ENCODE measurements at places on chromosomes 12 and 14.

DNA sequence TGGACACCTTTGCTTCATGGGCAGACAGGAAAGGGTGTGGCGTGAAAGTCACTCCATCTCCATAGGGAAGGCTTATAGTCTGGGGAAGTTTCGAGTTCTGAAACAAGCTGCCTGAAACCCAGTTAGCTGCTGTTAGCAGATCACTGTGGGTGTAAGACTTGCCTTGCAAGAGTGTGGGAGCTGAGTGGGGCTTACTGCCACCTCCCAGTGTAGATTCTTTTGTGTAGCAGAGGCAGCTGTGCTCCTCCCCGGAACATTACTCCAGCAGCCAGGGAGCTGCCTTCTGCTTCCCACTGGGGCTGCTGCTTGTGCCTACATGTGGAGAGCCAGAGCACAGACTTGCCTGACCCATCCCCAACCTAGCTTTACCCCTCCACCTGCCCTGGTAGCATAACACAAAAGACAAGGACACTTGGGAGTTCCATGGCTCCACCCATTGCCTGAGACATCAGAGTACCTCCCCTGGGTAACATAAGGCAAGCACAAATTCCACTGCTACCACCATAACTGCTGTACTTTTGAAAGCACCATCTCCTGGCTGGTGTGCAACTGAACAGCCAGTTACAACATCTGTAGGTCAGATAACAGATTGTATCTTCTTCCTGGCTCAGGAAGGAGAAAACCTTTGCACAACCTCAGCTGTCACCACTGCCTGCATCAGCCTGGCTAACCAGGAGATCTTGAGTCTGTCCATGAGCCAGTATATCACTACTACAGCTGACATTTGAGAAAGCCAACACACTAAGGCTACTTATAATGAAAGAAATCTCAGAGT lies 69.5 kb downstream of the ADAMTS20 start:
- DNase-seq, result no peak

GRCh38 chr12:57210926-57211692 lies 5.5 kb upstream of the NXPH4 start:
- DNase-seq, result no peak

DNA sequence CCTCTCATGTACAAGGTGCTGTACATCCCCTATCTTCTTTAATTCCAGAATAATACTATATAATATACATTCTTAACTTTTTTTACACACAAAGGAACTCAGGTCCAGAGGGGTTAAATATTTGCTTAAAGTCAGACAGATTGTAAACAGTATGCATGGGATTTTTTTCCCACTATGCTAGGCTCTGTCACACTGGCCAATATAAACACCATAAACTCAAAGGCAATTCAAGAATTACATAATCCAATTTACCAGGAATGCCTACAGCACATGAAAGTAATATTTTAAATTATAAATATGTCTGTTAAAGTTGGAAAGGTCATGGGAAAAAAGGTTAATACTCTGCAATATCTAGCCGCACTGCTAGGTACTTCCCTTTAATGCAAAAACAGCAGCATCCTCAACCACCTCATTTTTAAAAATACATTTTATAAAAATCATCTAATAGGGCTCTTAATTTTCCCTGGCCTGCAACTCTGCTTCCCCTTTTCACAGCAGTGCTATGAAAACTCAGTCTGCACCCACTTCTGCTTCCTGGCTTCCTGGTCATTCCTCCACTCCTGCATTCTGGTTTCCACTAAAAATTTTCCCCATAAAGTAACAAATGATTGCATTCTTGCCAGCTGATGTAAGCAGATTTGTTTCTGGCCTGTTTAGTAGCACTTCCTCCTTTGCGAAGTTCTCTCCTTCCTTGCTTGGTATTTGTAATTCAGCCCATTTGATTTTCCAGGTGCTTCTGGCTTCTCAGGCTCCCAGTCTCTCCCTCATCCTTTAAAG lies 128.1 kb downstream of the ITPR2 start:
- no peak for DNase-seq

- DNase-seq, result no peak
These were observed 8.7 kb downstream of the DACT1 start for GRCh38 chr14:58646479-58646878.

DNA sequence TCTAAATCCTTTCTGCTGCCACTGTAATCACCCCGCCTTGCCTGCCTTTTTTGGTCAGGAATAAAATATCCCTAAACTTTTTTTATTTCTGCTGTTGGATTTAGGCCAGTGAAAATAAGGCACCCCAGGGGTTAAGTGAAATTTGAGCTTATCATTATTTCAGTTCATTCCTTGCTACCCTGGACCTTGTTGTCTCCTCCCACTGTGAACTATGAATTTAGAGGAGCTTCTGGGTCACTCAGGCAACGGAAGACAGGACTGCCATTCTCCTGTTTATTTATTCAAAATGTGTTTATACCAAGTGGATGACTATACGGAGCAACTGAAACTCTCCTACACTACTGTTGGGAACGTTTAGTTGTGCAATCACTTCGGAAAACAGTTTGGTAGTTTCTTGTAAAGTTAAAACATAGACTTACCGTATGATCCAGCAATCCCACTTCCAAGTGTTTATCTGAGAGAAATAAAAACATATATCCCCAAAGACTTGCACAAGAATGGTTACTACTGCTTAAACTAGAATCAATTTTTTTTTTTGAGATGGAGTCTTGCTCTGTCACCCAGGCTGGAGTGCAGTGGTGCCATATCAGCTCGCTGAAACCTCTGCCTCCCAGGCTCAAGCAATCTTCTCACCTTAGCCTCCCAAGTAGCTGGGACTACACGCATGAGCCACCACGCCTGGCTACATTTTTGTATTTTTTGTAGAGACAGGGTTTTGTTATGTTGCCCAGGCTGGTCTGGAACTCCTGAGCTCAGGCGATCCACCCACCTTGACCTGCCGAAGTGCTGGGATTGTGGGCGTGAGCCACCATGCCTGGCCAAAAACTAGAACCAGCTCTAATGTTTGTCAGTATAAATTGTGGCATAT lies 2.3 kb upstream of the TRAFD1 start:
- no peak for DNase-seq

- no peak for DNase-seq
These were observed 12.8 kb downstream of the KRT80 start for GRCh38 chr12:52178984-52179383.

- no peak for DNase-seq
These were observed 11.9 kb downstream of the TMTC3 start for GRCh38 chr12:88153959-88154358.

GRCh38 chr12:15928346-15928745 lies 17.2 kb downstream of the DERA start:
- no peak for DNase-seq

GRCh38 chr14:94392510-94392935 lies 4.1 kb upstream of the SERPINA1 start:
- DNase-seq, result no peak

- DNase-seq, result no peak
These were observed 66.6 kb upstream of the SCN8A start for GRCh38 chr12:51524386-51524901.

- no peak for DNase-seq
These were observed 4.2 kb upstream of the CDC42BPB start for GRCh38 chr14:103061482-103061976.

DNA sequence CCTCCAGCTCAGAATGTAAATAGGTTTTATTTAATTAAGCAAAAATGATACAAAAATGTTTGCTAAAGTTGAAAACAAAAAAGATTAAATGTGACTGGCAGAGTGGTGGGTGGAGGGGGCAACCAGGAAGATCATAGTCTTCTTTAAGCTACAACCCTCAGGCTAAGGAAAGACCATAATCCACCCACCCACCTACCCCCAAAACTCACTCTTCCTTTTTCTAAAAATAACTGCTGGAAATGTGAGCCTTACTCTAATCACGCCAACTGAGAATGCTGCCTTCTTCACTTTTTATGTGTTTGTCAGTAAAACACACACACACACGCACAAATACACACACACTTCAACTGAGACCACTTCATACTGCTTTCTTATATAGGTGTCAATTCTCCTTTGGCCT lies 230.0 kb upstream of the EGLN3 start:
- DNase-seq, result no peak

DNA sequence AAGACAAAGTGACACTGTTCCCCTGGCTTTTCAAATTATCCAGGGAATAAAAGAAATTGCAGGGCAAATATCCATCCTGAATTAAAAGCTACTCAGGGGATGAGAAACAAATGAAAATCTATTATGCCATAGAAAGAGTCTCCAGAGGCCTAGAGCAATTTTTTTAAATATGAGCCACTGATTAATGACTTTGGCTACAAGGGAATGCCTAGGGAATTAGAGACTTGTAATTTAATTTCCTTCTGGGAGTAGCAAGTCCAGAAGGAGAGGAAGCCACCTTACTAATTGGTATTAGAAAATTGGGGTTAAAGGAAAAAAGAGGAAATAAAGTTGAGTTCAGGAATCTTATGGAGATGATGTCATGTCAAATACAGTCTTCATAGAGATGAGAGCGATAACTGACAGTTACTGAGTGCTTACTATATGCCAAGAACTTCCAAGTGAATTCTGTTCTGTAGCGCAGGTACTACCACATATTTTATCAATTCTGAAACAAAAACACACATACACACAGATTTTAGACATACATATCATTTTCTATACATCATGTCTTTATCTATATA lies 304.4 kb downstream of the DUSP6 start:
- DNase-seq, result no peak

DNA sequence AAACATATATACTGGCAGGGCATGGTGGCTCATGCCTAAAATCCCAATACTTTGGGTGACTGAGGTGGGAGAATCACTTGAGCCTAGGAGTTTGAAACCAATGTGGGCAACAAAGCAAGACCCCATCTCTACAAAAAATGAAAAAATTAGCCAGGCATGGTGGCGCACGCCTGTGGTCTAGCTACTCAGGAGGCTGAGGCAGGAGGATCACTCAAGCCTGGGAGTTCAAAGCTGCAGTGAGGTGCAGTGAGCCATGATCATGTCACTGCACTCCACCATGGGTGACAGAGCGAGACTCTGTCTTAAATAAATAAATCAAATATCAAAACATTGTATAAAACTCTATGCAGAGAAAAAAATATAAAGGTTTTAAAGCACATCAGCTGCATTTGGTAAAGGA lies 5.2 kb downstream of the FMNL3 start:
- DNase-seq, result no peak
